ENCODE measurements at places on chromosomes 1 and 21.
A peak's percentile ranks its signal among the peaks of the same experiment; 100 is the strongest.

GRCh38 chr1:235168375-235168774 lies 7.3 kb upstream of the RBM34 start:
- no peak for DNase-seq

- no peak for DNase-seq
Measured at GRCh38 chr1:54835970-54836369, 34.8 kb upstream of the TTC22 start.

DNA sequence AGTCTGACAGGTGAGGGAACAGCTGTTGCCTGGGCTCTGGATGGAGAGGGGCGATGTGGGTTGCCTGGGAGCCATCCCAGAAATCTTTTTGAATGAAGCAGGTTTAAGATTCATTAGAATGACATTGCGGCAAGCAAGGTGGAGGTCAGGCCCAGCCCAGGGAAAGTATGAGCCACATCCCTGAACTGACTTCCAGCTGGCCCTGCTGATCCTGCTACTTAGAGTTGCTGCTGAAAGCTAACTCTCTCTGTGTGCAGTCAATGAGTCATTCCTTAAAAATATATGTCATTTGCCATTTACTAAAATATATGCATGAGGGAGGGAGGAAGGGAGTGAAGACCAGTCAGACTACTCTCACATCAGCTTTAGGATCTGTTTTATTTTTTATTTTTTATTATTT lies 54.3 kb upstream of the RAB3GAP2 start:
- no peak for DNase-seq

DNA sequence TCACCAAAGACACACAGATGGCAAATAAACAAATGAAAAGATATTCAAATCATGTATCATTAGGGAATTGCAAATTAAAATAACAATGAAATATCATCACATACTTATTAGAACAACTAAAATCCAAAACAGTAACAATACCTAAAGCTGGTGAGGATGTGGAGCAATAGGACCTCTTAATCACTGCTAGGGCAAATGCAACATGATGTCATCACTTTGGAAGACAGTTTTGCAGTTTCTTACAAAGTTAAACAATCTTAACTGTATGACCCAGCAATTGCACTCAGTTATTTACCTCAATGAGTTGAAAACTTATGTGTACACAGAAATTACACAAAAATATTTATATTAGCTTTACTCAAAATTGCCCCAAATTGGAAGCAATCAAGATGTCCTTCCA lies 47.3 kb downstream of the SELENOF start:
- DNase-seq = no peak

GRCh38 chr1:115065021-115065420 lies 24.3 kb downstream of the TSPAN2 start:
- no peak for DNase-seq

DNA sequence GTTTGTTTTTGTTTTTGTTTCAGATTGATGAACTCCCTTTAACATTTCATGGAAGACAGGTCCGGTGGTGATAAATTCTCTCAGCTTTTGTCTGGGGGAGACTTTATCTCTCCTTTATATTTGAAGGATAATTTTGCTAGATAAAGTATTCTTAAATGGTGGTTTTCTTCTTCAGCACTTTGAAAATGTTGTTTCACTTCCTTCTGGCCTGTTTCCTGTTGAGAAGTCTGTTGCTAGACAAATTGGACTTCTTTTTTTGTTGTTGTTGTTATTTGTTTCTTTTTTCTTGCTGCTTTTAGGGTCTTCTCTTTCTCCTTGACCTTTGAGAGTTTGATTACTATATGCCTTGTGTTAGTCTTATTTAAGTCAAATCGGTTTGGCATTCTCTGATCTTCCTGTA lies 50.8 kb downstream of the CRP start:
- no peak for DNase-seq

DNA sequence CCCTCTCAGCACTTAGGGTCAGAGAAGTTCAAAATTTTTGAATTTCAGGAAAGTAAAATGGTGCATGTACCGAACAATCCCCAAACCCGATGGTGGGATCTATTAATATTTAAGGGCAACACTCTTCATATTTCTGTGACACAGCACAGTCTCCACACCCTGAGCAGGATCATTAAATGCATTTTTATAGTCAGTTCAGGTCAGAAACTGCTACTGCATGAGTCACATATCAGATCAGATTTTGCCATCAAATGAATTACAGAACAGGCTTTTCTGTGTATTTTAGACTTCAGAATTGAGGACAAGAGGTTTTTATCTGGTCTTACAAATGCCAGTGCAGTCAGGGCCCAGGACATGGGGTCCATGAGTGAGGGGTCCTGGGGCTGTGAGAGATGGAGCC lies 79.2 kb downstream of the RIPK4 start:
- no peak for DNase-seq

- DNase-seq = no peak
Measured at GRCh38 chr1:84174051-84174556, 30.0 kb downstream of the PRKACB start.

GRCh38 chr1:108830119-108831008 lies 26.5 kb downstream of the AKNAD1 start:
- no peak for DNase-seq

DNA sequence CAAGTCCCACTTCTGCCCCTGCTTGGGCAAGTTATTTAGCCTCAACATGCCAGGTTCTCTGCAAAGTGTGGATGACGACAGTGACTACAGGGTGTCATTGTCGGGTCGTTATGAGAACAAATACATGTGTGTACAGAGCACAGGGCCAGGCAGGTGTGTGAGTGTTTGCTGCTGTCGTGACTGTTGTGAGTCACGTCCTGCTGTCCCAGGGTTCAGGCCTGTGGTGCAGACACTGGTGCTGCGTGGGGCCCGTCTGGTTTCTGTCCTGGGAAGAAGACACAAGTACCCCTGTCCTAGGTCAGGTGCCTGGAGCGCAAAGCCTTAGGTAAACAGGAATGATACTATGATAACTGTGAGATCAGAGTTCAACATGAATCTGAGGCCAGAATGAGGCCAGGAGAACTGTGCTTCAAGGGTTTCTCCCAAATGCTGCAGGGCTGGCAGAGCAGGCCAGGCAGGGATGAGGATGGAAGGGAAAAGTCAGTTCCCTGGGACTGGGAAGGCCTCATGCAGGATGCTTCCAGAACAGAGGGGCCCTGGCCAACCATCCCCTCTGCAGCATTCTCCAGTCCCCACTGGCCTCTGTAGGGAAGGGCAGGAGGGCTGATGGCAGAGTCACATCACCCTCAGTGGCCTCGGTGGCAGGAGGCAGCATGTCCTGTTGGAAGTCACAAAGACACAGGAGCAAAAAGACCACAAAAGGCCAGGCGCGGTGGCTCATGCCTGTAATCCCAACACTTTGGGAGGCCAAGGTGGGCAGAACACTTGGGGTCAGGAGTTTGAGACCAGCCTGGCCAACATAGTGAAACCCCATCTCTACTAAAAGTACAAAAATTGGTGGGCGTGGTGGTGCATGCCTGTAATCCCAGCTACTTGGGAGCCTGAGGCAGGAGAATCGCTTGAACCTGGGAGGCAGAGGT lies 15.7 kb downstream of the GPR157 start:
- no peak for DNase-seq

GRCh38 chr1:214143006-214143992 lies 137.7 kb upstream of the SMYD2 start:
- DNase-seq = no peak

- no peak for DNase-seq
Measured at GRCh38 chr1:170939476-170939875, 4.1 kb downstream of the MROH9 start.

- no peak for DNase-seq
Measured at GRCh38 chr1:24717887-24718650, 27.2 kb upstream of the CLIC4 start.

- DNase-seq = peak; percentile 73
Measured at GRCh38 chr1:151989211-151989862, 4.3 kb downstream of the S100A10 start.

DNA sequence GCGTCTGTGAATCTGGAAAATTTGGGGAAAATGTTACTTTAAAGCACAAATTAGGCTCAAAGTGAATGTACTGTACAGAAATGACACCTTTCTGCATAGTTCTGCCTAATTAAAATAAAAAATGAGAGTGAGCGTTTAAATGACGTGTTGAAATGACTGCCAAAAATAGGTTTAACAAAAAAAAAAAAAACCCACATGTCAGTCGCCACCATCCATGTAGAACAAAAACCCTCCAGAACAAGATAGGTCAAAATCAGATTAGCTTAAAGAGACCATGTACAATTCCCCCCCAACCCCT lies 745 bp downstream of the PARP1 start:
- DNase-seq = no peak

GRCh38 chr1:241869022-241869421 lies 21.0 kb downstream of the EXO1 start:
- DNase-seq = no peak

GRCh38 chr1:184028854-184029623 lies 8.5 kb downstream of the COLGALT2 start:
- DNase-seq = no peak

GRCh38 chr1:117664314-117664713 lies 58.5 kb downstream of the TENT5C start:
- DNase-seq = peak; percentile 94

- DNase-seq = no peak
Measured at GRCh38 chr1:47993416-47993740, 3.8 kb downstream of the TRABD2B start.

GRCh38 chr1:41241749-41242341 lies at the start of gene SCMH1:
SCMH1 (minus strand) TSS chr1:41242306; CDS start chr1:41186133, 56,173 bp downstream.
- DNase-seq = peak; percentile 36

- no peak for DNase-seq
Measured at GRCh38 chr1:179794146-179794545, 51.1 kb downstream of the FAM163A start.

DNA sequence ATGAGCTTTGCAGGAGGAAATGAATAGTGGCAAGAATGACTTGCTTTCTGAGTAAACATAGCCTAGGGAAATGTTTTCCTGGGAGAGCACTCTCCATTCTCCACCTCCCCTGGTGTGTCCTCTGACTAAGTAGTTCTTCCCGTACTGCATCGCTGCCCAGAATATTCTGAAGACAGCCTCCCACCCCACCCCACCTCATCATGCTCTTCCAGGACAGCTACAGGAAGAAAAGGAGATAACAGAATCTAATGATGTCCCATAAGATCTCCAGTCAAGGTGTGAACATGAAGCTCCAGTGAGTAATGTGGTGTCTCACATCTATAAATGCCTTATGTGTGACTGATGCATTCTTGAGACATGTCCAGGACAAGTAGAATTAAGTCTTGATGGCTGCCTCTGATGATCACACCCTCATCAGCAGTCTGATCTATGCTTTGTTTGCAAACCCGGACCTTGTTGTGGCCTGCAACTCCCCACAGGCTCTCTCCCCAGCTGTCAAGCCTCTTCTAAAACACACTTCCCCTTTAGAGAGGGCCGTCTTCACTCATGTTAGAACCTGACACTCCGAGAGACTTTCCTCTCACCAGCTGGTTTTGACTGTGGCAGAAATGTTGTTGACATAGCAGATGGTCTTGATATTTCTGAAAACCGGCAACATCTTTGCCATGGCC lies 183.0 kb downstream of the CYYR1 start:
- DNase-seq = no peak

DNA sequence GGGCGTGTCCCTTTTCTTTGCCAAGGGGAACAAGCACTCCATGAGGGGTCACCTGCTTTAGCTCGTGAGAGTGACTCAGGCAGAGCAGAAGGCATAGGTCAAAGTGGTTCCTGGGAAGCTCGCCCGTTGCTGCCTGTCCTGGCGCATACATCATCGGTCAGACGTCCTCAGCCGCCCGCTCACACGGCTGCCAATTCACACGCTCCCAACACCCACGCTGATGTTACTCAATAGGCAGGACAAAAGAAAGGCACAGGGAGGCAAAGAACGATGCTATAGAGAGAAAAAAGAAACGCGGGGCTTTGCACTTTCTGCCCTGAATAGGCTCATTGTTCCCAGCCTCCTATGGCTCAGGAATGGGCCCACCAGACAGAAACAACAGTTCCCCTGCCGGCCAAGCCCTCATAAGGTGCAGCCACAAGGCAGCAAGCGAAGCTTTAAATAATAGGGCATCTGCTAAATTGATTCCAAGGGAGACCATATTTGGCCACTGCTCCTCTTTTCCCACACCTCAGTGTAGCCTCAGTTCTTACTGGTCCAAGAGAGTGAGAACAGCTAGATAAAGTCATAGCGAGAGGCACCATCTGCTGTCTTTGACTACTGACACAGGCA lies 38.7 kb downstream of the VTCN1 start:
- no peak for DNase-seq

GRCh38 chr1:7100479-7100878 lies 315.2 kb downstream of the CAMTA1 start:
- no peak for DNase-seq

GRCh38 chr1:42756956-42757891 lies 9.6 kb downstream of the P3H1 start:
- DNase-seq = peak; percentile 27

DNA sequence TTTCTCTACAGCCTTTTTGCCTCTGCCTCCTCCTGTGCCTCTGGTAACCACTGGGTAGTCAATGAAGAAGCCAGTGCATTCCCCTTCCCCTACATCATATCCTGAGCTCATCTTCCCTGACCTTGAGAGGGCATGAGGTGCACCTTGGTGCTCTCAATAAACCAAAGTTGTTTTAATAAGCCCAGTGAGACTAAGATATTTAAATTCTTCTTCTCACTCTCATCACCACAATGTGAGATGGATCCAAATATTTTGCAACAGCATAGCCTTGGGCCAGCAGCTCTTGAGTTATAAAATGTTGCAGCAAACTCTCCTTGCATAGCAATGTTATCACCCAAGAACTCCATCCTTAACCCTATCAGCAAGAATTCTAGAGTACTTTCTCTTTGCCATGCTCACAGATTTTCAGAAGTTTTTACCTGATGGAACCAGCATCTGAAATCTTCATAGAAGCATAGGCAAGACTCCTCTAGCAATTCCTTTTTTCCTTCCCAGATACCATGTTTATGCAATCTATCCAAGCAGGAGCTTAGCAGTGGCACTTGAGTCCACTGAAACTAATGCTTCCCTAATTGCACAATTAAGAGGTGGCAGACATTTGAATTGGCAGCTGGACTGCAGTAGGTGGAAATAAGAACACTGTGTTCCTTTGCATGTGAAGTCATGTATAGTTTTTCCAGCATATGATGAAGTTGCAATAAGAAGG lies 36.8 kb downstream of the CDC7 start:
- no peak for DNase-seq

- DNase-seq = no peak
Measured at GRCh38 chr21:38266732-38267131, 9.9 kb downstream of the KCNJ15 start.

- no peak for DNase-seq
Measured at GRCh38 chr1:233569636-233570035, 44.3 kb upstream of the KCNK1 start.

DNA sequence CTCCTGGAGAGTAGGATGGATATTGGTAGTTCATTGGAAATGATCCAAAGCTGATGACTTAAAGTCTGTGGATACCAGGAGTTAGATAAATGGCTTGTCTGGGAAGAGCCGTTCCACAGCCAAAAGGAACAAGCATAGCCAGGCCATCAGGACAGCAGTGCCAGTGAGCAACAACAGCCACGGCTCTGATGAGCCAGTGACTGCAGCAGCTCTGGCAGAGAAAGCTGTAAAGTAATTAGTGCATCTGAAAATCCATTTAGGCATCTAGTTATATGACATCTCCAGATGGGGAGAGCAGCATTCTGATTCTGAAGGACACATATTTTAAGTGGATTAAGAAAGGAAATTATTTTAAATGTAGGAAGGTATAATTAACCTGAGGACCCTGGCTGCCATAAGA lies 256.2 kb upstream of the PLXNA2 start:
- DNase-seq = no peak

- no peak for DNase-seq
Measured at GRCh38 chr1:231828182-231828920, 201.8 kb downstream of the DISC1 start.

GRCh38 chr1:74830766-74831165 lies 97.8 kb downstream of the TYW3 start:
- no peak for DNase-seq
